Right lung (tissue), 10 donors: ENCODE measurements at places on chromosomes 12 and 14. TPM values are rescaled to one million over a fixed set of nuclear protein-coding genes. Genes with fewer than 3 reads are reported as not detected.
A peak's percentile ranks its signal among the peaks of the same experiment; 100 is the strongest.

GRCh38 chr14:102317564-102318248 lies 1.8 kb upstream of the ZNF839 start:
- DNase-seq: no peak

DNA sequence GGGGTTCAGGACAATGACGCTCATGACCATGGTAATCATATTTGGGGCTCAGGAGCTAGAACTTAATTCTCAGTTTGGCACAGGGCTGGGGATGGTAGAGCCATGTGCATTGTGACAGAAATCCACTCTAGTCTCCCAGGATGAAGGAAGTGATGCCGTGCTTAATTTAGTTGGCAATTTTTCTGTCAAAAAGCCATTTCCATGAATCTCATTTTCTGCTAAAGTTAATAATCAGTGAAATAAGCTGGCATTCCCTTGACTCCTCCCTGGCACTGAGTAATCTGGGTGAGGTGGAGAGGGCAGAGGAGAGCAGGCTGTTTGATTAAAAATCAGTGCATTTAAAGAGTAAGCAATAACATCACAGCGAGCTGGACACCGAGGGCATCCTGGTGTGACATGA lies 45.0 kb upstream of the GPR68 start:
- no peak for DNase-seq

DNA sequence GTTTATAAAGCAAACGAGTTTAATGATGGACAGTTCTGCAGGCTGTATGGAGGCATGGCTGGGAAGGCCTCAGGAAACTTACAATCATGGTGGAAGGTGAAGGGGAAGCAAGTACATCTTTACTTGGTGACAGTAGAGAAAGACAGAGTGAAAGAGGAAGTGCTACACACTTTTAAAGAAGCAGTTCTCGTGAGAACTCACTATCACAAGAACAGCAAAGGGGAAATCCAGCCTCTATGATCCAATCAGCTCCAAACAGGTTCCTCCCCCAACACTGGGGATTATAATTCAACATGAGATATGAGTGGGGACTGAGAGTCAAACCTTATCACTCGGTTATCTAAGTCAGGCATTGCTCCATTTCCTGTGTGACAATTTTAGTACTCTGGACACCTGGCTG lies 189.9 kb upstream of the CNTN1 start:
- DNase-seq: no peak

DNA sequence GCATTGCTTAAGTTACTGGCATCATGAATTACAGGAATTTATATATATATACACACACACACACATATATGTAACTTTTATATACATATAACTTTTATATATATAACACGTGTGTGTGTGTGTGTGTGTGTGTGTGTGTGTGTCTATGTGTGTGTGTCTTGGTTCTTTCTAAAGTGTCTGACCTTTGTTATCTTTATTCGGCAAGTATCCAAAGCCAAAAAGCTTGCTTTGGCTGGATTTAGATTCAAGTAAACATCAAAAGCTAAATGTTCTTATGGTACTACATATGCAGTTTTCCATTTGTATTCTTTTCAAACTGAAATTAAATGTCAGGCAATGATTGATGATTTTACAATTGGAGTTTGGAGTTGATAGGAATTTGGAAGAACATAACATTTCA lies 69.9 kb downstream of the SLC16A7 start:
- DNase-seq: no peak

DNA sequence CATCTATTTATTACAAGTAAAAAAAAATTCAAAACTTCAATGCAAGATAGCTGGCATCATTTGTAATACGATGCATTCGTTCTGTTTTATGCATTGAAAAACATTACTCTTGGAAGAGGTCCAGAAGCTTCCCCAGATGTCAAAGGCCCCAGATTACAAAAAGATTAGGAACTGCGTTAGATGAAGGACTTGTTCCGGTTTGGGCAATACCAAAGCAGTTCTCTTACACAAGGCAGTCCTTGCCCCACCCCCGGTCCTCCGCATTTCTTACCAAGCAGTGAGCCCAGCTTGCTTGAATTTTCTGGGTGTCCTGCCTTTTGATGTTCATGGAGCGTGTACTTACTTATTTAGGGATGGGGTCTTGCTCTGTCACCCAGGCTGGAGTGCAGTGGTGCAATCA lies 4.8 kb upstream of the HVCN1 start:
- DNase-seq: peak; percentile 54

DNA sequence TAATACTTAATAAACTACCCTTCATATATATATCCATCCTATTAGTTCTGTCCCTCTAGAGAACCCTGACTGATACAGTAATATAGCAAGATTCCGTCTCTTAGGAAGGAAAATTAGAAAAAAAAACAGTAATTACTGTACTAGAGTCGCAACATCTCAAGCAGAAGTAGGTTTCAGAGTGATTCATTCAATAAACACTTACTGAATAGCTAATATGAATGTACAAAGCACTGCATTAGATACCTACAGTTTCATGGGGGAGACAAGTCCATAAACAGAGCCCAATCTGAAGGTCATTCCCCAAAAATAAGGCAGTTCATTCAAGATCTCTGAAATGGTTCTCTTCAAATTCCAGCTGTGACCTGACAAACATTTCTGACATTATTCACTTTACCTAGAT lies 9.9 kb downstream of the CERS5 start:
- DNase-seq: no peak

- no peak for DNase-seq
Observed at GRCh38 chr14:91983588-91983987, 36.1 kb upstream of the FBLN5 start.

- DNase-seq: no peak
Observed at GRCh38 chr14:49957089-49957852, 64.4 kb downstream of the ARF6 start.

- no peak for DNase-seq
Observed at GRCh38 chr14:85688006-85688405, 158.1 kb downstream of the FLRT2 start.

GRCh38 chr14:65972891-65973290 lies 513.3 kb upstream of the CCDC196 start:
- no peak for DNase-seq

- DNase-seq: no peak
Observed at GRCh38 chr12:51307655-51308593, 16.1 kb downstream of the BIN2 start.

DNA sequence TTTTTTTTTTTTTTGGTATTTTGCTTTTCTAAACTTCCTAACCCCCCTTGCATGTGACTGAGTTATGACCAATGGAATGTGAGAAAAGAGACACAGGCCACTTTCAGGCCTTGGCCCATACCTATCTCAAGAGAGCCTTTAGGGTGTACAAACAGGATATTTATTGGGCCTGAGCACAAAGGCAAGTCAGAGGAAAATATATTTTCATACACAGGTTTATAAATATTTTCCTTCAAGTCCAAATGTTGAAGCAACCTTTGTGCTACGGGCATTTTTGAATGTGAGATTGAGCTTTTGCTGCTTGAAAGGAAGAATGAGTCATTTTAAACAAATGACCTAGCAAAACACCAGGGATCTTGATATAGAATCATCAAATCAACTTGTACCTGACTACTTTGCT lies 228.6 kb upstream of the E2F7 start:
- no peak for DNase-seq

GRCh38 chr12:9064815-9065606 lies 50.7 kb downstream of the A2M start:
- peak; percentile 55 for DNase-seq

DNA sequence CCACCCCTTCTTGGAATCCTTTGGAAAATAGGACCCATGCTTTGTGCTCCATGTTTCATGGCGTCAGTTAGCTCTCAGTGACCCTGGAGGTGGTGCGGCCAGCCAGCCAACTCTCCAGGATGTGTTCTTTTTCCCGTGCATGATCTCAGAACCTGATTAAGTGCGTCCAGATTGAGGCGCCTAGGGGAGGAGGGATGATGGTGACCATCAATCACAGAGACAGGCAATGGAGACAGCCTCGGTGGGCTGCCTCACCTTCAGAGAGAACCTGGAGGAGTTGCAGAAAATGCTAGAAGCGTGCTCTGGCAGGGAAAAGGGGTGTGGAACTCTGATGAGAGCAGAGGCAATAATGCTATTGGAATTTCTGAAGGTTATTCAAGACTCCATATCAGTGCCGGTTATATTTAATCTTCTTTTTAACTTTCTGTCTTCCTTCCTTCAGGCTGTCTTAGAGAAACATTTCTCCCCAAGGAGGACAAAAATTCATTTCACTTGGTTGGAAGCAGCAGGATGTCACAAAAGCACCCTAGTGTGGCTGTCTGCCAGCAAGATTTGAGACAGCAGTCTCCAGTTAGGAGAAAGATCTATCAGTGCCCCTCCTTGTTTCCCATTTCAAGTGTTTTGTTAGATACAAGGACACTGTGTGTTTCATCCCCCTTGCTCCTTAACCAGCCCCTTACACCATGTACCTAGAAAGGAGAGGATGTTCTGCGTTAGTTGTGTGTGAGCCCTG lies 53.3 kb upstream of the IGF1 start:
- DNase-seq: no peak

GRCh38 chr12:78176643-78177042 lies 345.9 kb downstream of the NAV3 start:
- DNase-seq: no peak

DNA sequence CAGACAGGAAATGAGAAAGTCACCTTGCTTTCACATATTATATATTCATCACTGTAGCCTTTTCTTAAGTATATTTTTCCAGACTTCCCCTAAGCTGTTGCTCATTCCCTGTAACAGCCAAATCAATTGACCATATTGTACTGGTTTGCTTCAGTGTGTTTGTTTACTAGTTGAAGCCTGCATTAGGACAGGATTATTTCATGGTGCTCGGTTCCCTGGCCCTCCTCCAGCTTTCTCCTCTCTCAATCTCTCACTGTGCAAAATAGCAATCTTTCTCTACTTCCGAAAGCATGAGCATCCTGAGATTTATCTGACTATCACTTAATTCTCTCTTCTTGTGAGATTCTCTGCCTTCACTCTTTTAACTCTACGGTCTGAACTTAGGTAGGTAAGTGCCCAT lies 2.4 kb downstream of the SLC35F4 start:
- DNase-seq: no peak

- DNase-seq: no peak
Observed at GRCh38 chr12:111173836-111174235, 195.1 kb downstream of the PHETA1 start.

DNA sequence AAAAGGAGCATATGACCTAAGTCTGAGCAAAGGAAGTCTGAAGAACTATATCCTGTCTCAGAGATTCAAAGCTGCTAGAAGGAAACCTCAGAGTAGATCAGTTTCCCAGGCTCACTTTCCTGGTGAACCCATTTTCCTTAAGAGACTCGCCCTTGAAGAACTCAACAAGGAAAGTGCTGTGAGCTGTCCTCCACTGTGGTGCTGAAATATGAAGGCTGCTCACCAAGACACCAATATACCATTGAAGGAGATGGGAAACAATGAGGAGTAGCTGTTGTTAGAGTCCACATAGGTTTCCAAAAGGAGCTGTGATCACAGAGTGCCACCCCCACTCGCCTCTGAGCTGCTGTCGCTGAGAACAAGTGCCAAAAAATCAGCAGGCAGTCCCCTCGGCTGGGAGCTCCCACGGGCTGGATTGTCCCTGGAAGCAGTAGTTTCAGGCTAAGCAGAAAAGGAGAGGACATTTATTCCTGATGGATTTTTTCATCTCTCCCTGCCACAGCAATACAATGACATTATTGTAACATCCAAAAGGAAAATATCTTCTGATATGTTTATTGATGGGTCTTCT lies 282.1 kb downstream of the RPS29 start:
- peak; percentile 45 for DNase-seq

DNA sequence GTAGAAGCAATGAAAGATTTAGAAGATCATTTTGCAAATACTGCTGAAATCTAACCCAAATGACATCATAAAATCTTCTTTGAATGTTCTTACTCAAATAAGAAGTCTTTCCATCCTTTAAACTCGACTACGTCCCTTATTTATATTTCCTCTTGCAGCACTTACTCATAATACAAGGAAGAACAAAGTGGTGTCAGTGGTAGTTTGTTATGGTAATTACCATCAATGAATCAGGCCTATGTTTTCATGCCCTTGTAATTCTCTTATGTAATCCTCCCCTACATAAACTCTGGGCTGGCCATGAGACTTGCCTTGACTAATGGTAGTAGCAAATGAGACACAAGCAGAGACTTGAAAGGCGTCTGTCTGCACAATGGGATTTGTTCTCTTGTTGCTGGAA lies 17.0 kb downstream of the EEA1 start:
- DNase-seq: no peak

GRCh38 chr12:120668868-120669840 lies 17.8 kb upstream of the MLEC start:
- no peak for DNase-seq

- no peak for DNase-seq
Observed at GRCh38 chr12:66898700-66899469, 220.0 kb upstream of the GRIP1 start.

- peak; percentile 98 for DNase-seq
Observed at GRCh38 chr12:57893431-57894353, 47.2 kb upstream of the CTDSP2 start.

- no peak for DNase-seq
Observed at GRCh38 chr14:96202441-96203094, 2.1 kb upstream of the BDKRB2 start.

DNA sequence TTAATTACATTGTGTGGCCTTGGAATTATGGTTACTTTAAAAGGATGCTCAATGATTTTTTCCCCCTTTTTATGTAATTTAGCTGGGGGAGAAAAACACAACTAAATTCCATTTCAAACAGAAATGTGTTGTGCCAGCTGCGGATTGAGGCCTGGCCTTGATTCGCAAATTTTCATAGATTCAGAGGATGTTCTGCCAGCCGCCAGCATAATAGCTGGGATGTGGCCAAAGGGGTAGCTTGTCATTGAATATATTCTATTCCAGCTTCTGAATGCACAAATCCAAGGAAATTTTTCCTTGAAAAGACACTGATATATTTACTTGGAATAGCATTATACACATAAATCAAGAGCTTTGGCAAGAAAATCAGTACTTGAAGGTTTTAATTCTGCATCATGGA lies 43.7 kb downstream of the TRHDE start:
- no peak for DNase-seq

GRCh38 chr12:50542448-50542847 lies 37.7 kb downstream of the DIP2B start:
- DNase-seq: no peak

DNA sequence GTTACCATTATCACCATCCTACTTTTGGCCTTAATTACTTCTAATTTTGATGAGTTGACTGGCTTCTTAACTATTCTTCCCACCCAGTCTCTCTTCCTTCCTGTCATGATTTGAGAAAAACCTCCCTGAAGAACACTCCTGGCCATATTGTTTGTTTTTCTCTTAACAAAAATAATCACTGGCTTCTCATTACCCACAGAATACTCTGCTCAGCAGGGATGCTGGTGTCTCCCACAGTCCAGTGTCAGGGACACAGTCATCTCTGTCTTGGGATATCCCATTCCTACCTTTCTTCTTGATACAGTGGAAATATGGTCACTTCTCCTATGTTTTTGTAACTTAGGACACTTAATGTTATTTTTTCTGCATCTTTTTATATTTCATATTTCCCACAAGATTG lies 103.7 kb downstream of the SRGAP1 start:
- DNase-seq: no peak

GRCh38 chr12:23618718-23619117 lies 330.8 kb downstream of the SOX5 start:
- DNase-seq: no peak

FIGNL2 gene
- 1.8 TPM for polyA plus RNA-seq

LMO3 gene
- 7.7 TPM for polyA plus RNA-seq

TRHDE gene
- polyA plus RNA-seq: 2.1 TPM

KRT6C gene
- not detected for polyA plus RNA-seq

GALNT8 gene
- polyA plus RNA-seq: 1.8 TPM

DHRS2 gene
- polyA plus RNA-seq: 0.28 TPM

TPPP2 gene
- polyA plus RNA-seq: 0.23 TPM

SERPINA10 gene
- polyA plus RNA-seq: 0.08 TPM

SERPINA9 gene
- not detected for polyA plus RNA-seq

MUCL1 gene
- polyA plus RNA-seq: not detected

SOCS2 gene
- 32.6 TPM for polyA plus RNA-seq

IL31 gene
- not detected for polyA plus RNA-seq

GALNT16 gene
- polyA plus RNA-seq: 3.5 TPM
